ENCODE measurements at places on chromosomes 2 and 18.

GRCh38 chr18:31566576-31567306 lies 24.9 kb upstream of the TTR start:
- DNase-seq = no peak

DNA sequence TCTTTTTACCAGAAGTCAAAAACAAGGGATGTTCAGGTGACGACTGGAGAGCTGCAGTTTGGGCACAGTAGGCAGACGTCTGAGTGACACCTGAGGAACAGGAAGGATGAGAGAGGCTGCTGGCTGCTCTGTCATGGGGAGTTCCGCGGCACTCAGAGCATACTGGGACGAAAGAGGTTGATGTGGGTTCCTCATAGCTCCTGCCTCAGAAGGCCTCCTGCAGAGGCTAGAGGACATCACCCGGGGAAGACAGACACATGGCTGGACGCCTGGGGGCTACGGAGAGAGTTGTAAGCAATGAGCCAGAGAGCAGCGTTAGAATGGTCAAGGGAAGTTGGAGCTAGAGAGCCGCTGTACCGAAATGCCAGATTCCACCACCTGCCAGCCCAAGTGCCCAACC lies 45.1 kb upstream of the GLI2 start:
- DNase-seq = no peak

- DNase-seq = no peak
Observed at GRCh38 chr18:50944245-50944932, 23.5 kb upstream of the ELAC1 start.

DNA sequence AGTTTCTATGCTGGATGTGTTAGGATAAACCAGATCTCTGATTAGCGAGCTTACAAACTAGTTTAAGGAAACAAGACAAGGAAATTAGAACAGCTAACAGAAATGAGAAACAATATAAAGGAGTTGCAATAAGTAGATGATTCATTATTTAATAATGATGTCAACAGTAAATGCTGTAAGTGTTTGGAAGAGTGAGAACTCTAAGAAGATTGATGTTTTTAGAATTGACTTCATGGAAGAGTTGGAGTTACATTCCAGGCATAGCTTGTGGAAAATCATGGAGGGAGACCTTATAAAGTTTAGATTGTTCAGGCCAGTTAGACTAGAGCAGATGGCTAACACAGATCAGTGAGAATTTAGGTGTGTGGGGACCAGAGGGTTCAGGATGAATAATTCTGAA lies 32.6 kb downstream of the PPP1R1C start:
- no peak for DNase-seq

GRCh38 chr2:61811821-61812220 lies 42.0 kb downstream of the FAM161A start:
- no peak for DNase-seq

DNA sequence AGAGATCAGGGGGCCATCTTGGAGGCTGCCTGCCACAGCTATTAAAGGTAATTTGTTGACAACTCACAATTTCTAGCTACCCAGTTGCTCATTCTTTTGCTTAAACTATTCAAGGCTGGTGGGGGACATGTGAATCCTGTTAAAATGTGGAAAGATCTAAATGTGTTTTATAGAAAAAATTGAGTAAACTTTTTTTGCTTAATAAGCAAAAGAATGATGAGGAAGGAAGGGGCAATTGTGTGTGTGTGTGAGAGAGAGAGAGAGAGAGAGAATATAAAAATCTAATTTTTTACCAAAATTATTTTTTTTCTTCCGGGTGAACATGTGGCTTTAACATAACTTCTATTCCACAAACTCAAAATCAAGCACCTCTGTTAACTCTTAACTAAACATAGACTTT lies 5.2 kb upstream of the IL1RL1 start:
- no peak for DNase-seq

GRCh38 chr2:43397411-43397810 lies 171.0 kb upstream of the ZFP36L2 start:
- no peak for DNase-seq

- no peak for DNase-seq
Observed at GRCh38 chr2:240530181-240530580, 27.6 kb downstream of the ANKMY1 start.

- DNase-seq = no peak
Observed at GRCh38 chr2:238382381-238382781, 44.3 kb upstream of the ASB1 start.
